ENCODE measurements at places on chromosomes 12 and 14. TPM values are rescaled to one million over a fixed set of nuclear protein-coding genes. Genes with fewer than 3 reads are reported as not detected.

ADGRD1 gene
- 0.78 TPM for total RNA-seq

CLEC1B gene
- not detected for total RNA-seq

WNT1 gene
- total RNA-seq: not detected

LRCOL1 gene
- not detected for total RNA-seq

SLC10A1 gene
- total RNA-seq: not detected

FIGNL2 gene
- 0.55 TPM for total RNA-seq

SLC39A2 gene
- not detected for total RNA-seq

ZNF891 gene
- total RNA-seq: 2.0 TPM

DPPA3 gene
- not detected for total RNA-seq

PTHLH gene
- total RNA-seq: not detected

LIN7A gene
- not detected for total RNA-seq

KRT3 gene
- not detected for total RNA-seq

DCAF4 gene
- total RNA-seq: 24.0 TPM

CLEC4A gene
- total RNA-seq: 0.84 TPM

NYNRIN gene
- 0.06 TPM for total RNA-seq

ABCC9 gene
- total RNA-seq: not detected

RIPK3 gene
- total RNA-seq: 9.7 TPM

VRTN gene
- not detected for total RNA-seq

TMEM132D gene
- total RNA-seq: not detected

WASHC3 gene
- total RNA-seq: 42.4 TPM

JDP2 gene
- 1.5 TPM for total RNA-seq

UBE3B gene
- total RNA-seq: 32.7 TPM

MYH7 gene
- not detected for total RNA-seq

BHLHE41 gene
- not detected for total RNA-seq

SERPINA10 gene
- not detected for total RNA-seq

CLEC4C gene
- total RNA-seq: not detected

ST8SIA1 gene
- 3.5 TPM for total RNA-seq

POLE2 gene
- total RNA-seq: 43.1 TPM

NKX2-1 gene
- not detected for total RNA-seq

PDZRN4 gene
- total RNA-seq: not detected

TPPP2 gene
- total RNA-seq: not detected
